CD4-positive, alpha-beta T cell treated with Interleukin-4 for 1 hour (primary cell): ENCODE measurements at places on chromosomes 13 and 19.

GRCh38 chr19:51887522-51888498 is at the start of gene ZNF577:
TSS of gene ZNF577 (minus strand) at chr19:51887951. CDS start at chr19:51880382, 7,569 bp downstream.
- DNase-seq = peak; percentile 80

GRCh38 chr19:57338877-57339276 is 12.2 kb upstream of the ZNF304 start:
- DNase-seq = no peak

DNA sequence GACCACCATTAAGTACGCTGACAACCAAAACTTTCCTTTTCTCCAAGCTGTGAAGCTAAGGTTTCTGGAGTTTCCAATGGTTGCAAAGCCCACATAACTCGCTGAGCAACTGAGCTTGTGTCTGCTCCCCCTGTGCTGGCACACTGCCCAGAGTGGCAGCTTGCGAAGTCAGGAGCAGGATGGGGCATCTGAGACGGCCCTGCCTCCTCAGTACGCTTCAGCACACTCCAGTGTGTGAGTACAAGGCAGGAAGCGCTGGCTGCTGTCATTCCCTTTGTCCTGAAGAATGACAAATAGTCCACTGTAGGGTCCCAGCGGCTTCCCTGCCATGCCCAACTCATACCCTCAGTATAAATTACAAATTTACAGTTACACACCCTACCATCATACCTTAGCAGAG is 51.5 kb downstream of the SKA3 start:
- DNase-seq = no peak

DNA sequence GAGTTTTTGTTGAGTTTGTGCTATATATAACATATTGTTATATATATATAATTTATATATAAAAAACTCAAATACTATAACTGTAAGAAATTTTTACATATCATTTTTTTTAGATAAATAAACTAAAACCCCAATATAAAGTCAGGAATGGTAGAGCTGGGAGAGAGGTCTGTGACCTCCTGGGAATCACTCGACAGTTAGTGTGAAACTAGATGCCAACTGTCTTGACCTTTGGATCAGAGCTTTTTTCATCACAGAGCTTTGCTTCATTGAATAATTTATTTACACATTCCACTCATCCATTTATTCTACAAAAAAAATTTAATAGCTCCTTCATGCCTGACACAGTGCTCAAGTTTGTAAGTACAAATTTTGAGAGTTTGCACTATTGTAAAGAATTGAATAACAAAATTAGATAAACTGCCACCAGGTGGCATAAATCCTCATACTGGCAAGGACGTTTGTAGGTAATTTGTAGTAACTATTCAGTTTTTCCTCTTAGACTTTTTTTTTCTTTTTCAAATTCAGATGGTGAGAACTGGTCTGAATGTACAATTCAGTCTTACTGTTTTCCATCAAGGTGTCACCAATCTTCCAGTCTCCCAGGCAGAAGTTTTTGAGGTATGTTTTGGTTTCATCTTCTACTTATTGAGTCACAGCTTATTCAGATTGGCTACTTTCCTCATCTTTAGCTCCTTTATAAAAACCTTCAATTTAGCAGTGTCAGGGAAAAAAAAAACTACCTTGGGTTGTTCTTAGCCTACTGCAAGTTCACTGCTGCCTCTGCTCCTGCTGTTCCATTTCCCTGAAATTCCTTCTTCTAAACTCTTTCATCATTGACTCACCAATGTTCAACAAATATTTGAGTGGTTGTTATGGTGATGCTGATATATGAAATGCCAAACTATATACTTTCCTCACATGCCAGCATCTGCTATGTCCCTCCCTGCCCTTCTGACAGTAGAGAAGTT is 28.7 kb downstream of the LACC1 start:
- no peak for DNase-seq
